ENCODE measurements at places on chromosomes 1 and 21.

DNA sequence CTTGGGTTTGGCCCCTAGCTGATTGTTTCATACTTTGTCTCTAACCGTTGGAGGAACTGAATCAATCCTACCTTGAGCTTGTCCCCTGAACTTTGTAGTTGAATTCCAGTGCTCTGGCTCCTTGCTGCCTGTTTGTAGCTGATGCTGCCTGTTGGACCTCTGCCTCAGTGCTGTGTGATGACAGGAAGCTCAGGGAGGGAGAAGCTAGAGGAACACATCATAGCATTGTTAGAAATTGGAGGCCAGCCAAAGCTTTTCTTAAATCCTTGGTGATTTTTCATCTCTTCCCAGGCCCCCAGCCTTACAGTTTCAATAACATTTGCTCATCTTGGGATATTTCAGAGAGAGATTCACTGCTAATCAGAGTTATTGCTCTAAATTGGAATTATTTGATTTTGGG is 34.0 kb downstream of the MACF1 start:
- H3K27me3 ChIP-seq, result no peaks in the 10 kb centered on the region
- no peaks in the 10 kb centered on the region for H3K36me3 ChIP-seq
- H3K27ac ChIP-seq, result no peak overlapping the region
- DNase-seq, result no peak
- H3K4me3 ChIP-seq, result no peak overlapping the region
- no peaks in the 10 kb centered on the region for H3K4me1 ChIP-seq

DNA sequence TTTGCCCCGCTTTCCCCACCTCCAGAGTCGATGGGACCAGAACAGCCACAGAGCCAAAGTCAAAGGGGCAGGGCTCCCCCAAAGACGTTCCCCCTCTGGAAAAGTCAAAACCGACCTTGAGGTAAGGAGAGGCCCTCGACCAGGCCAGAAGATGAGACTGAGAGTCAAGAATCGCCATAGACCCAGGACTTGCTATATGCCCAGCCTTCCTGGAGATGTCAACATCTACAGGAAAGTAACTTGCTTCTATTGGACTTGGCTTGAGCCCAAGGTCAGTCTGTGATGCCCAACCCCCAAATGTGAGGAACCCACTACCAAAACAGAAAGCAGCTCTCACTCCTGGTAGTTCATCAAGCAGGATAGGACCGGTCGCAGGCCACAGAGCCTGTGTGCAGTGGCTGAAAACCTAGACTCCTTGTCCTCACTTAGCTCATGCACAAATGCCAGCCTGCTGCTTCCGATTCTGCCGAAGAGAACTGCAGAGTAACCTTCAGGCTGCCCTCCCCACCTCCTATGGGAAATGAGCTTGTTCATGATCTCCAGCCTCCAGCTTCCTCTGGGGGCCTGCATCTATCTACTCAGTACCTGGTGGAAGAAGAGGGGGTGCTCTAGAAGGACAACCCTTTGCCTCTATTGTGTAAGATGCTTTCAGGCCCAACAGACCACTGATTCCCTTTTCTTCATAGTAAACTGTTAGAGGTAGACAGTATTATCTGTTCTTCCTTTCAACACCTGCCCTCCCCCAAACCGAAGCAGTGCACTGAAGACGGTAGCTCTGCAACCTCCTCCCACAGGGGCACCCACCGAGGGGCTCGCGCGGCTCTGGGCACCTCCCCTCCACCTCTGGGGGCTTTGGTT is 1.4 kb downstream of the ACOT7 start:
- DNase-seq, result no peak
- H3K4me3 ChIP-seq, result peak overlapping the region; percentile 74
- no peaks in the 10 kb centered on the region for H3K27me3 ChIP-seq
- no peak overlapping the region for H3K27ac ChIP-seq

- H3K4me1 ChIP-seq, result no peaks in the 10 kb centered on the region
- no peak overlapping the region for H3K27ac ChIP-seq
- no peak for DNase-seq
These were observed 70.2 kb downstream of the ETS2 start for GRCh38 chr21:38875694-38876492.

GRCh38 chr1:219539645-219540254 is 73.2 kb downstream of the ZC3H11B start:
- no peak for DNase-seq
- H3K27ac ChIP-seq, result no peak overlapping the region
- H3K4me1 ChIP-seq, result no peaks in the 10 kb centered on the region
- no peak overlapping the region for H3K4me3 ChIP-seq
- no peaks in the 10 kb centered on the region for H3K36me3 ChIP-seq
- H3K27me3 ChIP-seq, result no peaks in the 10 kb centered on the region
